ENCODE measurements at places on chromosomes 11 and 22.
A peak's percentile ranks its signal among the peaks of the same experiment; 100 is the strongest.

DNA sequence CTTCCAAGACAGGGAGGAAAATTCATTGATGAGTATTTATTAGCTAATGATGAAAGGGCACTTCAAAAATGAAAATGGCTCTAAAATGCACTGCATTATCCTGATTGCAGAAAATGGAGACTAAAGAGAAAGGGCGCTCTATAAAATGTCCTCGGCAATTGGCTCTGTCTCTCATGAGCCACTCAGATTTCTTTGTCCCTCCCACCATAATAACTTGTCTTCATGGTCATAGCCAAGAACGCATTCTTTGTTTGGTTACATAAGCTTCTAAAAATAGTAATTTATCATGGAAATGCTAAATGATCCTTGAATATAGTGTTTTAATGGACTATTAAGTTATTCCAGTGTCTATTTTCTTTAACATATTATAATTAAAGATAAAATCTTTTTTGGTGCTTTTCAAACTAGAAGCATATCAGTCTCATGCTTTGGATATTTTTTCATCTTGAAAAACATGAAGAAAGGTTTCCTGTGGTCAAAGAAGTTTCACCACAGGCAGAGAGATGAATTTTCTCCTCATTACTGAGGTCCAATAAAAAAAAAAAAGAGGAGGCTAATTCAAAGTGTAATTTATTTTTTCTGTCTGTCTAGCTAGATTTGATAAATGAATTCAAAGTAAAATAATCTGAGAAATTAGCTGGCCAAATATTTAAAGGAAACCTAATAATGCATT, 238.1 kb upstream of the BLID start:
- no peak for DNase-seq

DNA sequence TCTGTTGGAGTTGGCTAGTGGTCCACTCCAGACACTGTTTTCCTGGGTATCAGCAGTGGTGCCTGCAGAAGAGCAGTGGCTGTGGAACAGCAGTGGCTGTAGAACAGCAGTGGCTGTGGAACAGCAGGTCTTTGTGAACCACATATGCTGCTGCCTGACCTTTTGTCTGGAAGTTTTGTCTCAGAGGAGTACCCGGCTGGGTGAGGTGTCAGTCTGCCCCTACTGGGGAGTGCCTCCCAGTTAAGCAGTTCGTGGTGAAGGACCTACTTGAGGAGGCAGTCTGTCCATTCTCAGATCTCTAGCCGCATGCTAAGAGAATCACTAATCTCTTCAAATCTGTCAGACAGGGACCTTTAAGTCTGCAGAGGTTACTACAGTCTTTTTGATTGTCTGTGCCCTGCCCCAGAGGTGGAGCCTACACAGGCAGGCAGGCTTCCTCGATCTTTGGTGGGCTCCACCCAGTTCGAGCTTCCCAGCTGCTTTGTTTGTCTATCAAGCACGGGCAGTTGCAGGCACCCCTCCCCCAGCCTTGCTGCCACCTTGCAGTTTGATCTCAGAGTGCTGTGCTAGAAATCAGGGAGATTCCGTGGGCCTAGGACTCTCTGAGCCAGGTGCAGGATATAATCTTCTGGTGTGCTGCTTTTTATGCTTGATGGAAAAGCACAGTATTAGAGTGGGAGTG, 89.1 kb upstream of the TRIM48 start:
- no peak for DNase-seq

GRCh38 chr11:122731500-122731913, 76.0 kb downstream of the UBASH3B start:
- no peak for DNase-seq

DNA sequence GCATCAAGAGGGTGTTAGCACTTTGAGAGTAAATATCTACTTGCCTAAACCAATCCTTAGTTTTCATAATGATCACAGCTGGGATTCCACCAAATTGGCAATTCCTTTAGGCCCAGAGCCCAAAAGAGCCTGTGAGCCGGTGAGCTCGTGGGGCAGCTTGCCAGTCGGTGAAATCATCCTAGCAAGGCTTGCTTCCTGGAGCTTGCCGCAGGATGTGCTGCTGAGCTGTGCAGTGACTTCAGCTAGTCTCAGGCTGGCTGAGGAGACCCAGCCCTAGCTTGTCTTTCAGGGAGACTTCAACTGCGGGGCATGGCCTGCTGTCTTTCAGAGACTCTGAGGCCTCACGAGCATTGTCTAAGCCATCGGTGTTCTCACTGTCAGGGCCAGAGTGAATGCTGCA, 73.6 kb upstream of the SUSD2 start:
- peak; percentile 34 for DNase-seq

GRCh38 chr11:69167130-69167915, 11.6 kb downstream of the SMIM38 start:
- DNase-seq = peak; percentile 29

GRCh38 chr11:7643314-7643713, 30.0 kb downstream of the CYB5R2 start:
- DNase-seq = no peak

DNA sequence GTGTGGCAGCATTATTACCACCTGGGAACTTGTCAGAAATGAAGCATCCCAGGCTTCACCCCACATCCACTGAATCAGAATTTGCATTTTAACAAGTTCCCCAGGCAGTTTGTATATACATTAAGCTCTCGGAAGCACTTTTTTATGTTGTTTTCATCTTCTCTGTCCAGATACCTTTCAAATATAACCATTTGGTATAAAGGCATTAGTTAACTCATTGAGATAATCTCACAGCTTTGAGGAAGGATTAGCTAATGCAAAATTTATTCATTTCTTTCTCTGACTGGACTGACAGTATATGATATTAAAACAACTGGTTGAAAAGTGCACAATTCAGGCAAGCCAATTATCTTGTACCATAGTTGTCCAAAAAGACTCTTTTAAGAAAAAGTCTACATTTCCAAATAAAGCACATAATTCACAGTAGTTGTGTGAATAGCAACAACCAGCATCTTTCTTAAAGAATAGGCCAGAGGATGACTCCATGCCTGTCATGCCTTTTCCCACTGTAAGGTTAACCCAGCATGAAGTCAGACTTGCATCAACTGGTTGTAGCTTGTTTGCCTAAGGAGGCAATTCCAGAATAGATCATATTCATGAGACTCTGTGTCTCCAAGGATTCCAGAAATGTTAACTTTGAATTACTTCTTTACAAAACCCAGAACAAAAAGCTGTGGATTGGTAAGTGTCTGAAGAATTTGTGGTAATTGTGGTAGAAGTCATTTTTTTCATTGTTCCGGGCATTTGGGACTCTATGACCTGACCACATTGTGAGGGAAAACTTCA, 254.3 kb upstream of the SESN3 start:
- DNase-seq = no peak

DNA sequence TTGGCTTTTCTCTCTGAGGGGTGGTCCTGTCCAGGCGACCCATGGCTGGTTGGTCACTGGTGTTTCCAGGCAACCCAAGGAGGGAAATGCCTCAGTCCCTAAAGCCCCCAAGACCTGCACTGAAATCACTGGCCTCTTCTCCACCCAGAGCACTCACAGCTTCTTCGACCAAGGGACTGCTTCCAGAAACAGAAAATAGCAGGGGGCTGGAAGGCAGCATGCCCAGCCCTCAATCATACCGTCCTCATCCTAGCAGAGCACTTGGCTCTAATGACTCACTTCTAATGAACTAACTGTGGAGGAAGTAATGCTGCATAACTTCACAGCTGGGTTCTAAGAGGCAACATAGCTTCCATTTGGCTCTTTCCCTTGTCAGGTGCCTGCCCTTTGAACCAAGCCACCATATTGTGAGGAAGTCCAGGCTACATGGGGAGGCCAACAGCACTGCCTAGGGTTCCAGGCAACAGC, 27.6 kb downstream of the DKK3 start:
- DNase-seq = peak; percentile 82

DNA sequence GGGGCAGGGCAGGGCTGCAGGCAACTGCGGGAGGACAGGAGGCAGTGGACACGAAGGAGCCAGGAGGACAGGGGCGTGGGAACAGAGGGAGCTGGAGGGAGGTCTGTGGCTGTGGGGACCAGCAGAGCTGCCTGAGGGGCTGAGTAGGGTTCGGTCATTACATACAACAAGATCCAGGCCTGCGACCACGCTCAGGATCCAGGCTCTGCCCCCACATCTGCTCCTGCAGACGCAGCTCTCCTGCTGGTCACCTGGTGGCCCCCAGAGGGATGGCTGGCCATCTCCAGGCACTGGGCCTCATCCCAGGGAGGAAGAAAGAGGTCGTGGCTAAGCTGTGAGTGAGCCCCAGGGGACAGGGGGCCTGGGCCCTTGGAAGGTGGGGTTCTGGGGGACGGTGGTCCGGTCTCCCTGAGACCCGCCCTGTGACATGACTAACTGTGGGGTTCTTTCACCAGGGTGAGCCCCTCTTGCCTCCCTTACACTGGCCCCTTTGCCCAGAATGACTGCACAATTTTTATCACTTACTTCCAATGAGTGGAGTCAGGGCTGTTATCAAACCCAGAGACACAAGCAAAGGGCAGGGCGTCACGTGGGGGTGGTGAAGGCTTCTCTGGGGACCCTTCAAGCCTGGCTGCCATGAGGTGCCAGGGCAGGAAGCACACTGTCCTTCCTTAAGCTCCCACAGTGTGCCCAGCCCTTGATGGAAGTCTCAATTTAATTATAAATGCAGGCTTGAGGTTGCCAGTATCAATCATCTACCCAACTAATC, 6.7 kb upstream of the APOBEC3A start:
- DNase-seq = no peak

DNA sequence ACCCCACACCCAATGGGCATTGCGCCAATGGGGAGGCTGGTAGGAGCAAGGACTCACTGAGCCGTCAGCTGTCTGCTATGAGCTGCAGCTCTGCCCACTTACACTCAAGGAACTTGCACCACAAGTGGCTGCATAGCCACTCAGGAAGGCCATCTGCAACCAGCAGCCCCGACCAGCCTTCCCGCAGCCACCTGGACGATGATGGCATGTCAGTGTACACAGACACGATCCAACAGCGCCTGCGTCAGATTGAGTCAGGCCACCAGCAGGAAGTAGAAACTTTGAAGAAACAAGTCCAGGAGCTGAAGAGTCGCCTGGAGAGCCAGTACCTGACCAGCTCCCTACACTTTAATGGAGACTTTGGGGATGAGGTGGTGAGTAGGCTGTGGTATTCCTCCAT, 59.8 kb upstream of the HORMAD2 start:
- DNase-seq = no peak

DNA sequence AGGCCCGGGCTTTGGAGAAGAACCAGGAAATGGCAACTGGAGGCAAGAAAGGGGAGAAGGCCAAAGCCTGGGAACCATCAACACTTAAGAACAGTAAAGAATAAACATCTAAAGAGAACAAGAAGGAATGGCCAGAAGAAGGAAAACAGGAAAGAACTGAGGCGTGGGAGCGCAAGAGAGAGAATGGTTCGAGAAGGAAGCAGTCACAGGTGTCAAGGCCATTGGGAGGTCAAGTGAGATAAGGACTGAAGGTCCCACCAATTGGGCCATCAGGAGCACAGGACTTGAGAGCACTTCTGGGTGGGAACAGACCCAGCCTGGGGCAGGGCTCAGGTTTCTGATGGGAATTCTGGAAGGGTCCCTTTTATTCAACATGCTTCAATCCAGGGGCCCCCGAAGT, 697 bp upstream of the SCGB1A1 start:
- DNase-seq = no peak

DNA sequence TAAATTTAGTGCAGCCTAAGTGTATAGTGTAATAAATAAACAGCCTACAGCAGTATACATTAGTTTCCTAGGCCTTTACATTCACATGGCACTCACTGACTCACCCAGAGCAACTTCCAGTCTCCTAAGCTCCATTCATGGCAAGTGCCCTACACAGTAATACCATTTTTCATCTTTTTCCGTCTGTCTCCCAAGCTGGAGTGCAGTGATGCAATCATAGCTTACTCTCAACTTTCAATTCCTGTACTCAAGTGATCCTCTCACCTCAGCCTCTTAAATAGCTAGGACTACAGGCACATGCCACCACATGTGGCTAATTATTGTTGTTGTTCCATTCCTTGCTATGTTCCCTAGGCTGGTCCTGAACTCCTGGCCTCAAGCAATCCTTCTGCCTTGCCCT, 54.4 kb downstream of the FCHSD2 start:
- no peak for DNase-seq

- DNase-seq = no peak
Measured at GRCh38 chr22:47127441-47127871, 365.0 kb downstream of the TBC1D22A start.

- DNase-seq = no peak
Measured at GRCh38 chr11:569158-569885, 6.9 kb upstream of the PHRF1 start.

GRCh38 chr11:24357620-24358410, 139.0 kb upstream of the LUZP2 start:
- no peak for DNase-seq

GRCh38 chr11:86874304-86875056, 74.1 kb downstream of the PRSS23 start:
- no peak for DNase-seq

GRCh38 chr11:9512370-9513019, 51.7 kb downstream of the ZNF143 start:
- DNase-seq = no peak

DNA sequence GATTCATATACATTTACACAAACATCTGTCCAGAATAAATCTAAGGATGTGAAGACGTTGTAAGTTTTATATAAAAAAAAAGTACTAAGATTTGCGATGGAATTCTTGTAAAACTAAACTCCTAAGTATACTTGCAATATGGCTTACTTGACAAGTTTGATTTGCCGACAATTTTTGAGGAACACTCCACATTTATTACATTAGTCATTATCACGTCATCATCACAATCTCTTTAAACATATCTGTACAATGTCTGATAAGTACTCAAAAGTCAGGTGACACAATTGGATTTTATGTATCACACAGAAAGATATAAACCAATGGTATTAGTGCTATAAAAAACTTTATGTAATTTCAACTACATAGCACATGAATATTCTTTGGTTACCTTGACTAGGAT, 30.4 kb downstream of the IMMP1L start:
- no peak for DNase-seq

GRCh38 chr11:114610984-114611944, 15.7 kb upstream of the NXPE4 start:
- DNase-seq = no peak

DNA sequence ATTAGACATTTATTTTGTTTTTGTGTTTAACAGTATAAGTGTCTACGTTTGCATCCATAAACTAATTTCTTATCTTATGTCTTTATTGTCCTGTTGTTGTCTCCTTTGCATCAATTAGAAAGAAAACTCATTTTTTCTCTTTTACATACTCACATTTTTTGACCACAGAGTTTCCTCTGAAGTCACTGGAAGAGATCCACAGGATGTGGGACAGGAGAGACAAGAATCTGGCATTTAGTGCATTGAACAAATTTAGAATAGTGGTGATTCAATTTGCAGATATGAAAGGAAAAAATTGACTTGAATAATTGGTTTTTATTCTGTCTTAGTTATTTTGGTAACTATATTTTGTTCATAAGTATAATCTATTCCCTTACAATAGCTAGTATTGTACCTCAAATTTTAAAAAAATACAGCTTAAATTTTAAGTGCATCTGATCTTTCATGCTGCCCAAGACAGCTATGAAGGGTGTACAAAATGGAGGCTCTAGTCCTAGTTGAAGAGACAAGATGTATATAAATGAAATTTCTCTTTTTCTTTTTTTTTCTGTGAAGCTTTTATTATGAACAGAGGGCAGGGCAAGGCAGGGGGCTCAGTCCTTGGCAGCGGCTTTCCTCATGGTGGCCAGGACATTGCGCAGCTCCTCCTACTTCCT, 24.4 kb downstream of the HORMAD2 start:
- no peak for DNase-seq
